Stimulated activated CD4-positive, alpha-beta T cell treated with anti-CD3 and anti-CD28 coated beads, Interleukin-1b, Interleukin-23, amount 100 ng/mL, for 1 hour (primary cell): ENCODE measurements at places on chromosomes 3 and 15.

DNA sequence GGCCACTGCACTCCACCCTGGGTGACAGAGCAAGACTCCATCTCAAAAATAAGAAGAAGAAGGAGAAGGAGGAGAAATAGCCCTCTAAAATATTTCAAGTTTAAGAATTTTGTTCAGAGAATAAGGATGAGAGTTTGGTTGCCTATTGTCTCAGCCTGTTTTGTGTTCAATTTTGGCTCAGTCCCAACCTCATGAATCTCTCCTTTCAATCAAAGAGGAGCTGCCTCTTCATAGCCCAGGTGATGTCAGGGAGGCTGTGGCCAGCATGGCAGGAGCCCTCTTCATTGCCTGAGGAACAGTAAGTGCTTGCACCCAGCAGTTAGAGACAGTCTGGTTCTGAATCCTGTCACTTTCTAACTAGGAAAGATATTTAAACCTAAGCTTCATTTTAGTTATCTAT lies 55.0 kb downstream of the BDH1 start:
- no peak for DNase-seq

DNA sequence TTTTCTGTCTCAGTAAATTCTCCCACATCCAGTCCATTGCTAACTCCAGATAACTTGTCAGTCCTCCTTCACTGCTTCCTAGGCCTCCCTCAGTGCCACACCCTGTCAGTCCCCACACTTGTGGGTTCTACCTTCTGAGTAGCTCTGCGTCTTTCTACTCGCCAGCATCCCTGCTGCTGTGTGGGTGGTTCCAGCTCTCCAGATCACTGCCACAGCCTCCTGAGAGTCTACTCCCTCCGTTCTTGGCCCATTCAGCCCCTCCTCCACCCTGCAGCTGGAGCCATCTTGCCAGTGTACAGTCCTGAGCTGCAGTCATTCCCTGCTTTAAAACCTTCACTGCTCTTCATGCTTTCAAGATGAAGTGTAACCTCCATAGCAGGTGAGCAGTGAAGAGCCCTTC lies 45.3 kb downstream of the MAP2K5 start:
- no peak for DNase-seq

DNA sequence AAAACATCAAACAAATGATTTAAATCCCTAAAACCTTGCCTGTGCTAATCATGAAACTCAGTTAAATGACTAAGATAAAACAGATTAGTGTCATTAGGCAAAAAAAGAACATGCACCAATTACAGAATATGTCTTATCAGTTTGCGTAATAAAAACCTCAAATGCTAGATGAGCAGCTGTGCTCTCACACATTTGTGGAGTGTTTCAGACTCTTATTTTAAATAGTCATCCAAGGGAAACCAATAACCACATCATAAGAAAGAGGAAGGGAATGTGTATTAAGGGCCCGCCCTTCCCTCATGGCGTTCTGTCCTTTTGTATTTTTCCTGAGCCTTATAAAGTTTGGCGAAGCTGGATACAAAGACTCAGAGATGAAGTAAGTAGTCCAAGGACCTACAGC lies 6.6 kb downstream of the SAMMSON start:
- no peak for DNase-seq

GRCh38 chr3:189272500-189273119 lies 100.8 kb downstream of the TPRG1 start:
- no peak for DNase-seq
